ENCODE measurements at places on chromosomes 1 and 21. TPM values are rescaled to one million over a fixed set of nuclear protein-coding genes. Genes with fewer than 3 reads are reported as not detected.

Gene CR1L
- 0.14 TPM for total RNA-seq

Gene NCDN
- 11.9 TPM for total RNA-seq

Gene UBE2U
- not detected for total RNA-seq

Gene HSPB7
- total RNA-seq, result not detected

Gene CD5L
- not detected for total RNA-seq

Gene LBR
- 156 TPM for total RNA-seq

Gene MPL
- not detected for total RNA-seq

Gene EFNA3
- total RNA-seq, result 2.2 TPM

Gene CLCA2
- total RNA-seq, result not detected

Gene IRF6
- total RNA-seq, result 2.4 TPM

Gene EDARADD
- total RNA-seq, result not detected

Gene DISP1
- 1.7 TPM for total RNA-seq

Gene TBCE
- total RNA-seq, result 22.4 TPM

Gene KCNK1
- not detected for total RNA-seq

Gene LCE1A
- total RNA-seq, result not detected

Gene CD101
- 0.17 TPM for total RNA-seq

GRCh38 chr1:70038025-70038424 lies 167.4 kb downstream of the LRRC40 start:
- DNase-seq, result no peak

DNA sequence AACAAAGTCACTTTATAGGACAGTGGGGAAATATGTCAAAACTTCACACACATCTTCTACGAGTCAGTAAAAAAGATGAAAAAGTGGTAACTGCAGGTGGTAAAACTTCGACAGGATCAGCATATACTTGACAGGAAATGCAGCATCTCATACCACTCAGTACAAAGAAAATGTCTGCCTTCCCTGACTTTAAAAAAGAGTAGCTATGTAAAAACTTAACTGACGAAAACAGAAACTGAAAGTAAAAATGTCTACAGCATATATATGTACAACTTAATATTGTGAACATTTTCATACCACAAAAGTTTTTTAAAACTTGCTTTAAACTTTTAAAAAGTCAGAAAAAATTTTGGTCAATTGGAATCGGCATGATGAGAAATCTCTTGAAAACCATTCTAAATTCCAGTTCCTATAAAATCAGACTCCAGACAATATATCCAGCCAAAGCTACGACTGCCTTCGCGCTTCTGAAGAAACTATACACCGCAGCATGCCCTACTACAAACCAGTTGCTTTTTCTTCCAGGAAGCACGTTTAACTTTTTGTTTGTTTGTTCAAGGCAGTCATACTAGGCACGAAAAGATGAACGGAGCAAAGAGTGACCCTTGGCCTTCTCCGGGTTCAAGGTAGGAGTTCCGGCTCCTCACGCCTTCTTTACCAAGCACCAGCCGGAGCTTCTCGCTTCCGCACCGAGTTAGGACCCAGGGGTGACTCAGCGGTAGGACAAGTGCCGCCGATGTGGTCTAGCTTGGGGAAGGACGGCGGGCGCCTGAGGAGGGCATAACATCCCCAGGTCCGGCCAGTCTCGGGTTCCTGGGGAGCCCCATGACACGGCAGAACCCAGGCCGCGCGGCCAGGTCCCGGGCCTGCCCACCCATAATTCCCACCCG lies 612 bp downstream of the PSMA5 start:
- DNase-seq, result peak; percentile 64

- no peak for DNase-seq
Measured at GRCh38 chr1:219201656-219202055, 28.0 kb downstream of the LYPLAL1 start.

DNA sequence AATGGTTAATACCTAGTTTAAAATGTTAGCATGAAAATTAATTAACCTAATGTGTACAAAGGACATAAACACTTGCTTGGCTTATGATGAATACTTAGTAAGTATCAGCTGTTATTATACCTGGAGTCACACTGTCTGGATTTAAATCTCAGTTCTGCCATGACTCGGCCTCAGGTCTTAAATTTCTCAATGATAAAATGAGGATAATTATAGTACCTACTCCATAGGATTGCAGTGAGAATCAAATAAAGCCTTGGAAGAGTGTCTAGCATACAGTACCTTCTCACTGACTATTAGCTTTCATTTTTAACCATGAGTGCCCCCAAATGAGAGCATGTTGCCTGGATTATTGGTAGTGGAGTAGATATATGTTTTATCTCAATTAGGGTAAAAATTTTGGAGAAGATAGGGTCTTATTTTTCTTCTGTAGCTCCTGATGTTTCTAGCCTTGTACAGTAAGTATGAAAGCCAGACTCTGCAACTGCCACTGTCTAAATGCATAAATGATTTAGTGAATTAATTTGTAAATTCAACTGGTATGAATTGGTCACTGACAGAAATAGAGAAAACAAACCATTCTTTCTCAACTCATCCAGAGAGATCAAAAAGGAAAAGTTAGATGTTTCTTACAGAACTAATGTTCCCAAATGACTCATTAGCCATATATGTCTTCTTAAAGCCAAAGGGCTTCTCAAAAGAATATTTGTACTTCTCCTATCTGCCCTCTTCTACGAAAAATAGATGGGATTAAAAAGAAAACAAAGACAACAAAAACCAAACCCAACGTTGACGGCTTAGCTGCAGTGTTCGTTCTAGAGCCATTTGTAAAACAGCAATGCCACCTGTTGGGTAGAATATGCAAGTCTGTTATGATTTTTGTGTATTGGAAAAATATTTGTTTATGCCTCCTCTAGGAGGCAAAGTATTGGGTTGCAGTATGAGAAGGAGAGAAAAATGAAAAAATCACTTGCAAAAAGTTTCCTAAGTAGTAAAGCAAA lies 53.8 kb upstream of the MROH9 start:
- DNase-seq, result peak; percentile 56

DNA sequence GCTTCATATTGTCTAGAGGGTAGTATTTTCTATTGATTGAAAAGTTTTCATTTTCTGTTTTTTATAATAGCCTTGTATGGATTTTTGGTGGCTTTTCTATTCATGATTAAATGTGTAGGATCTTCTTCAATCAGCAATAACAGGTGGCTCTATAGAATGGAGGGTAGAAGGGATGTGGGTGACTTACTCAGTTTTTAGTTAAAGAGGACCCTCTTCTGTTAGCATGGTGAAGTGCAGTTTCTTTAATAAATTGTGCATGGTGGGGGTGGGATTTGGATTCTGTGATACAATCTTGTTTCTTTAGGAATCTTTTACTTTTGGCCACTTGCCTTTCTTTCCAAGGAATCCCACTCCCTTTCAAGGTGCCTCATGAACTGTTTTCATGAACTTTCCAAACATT lies 64.7 kb downstream of the SLC35A3 start:
- DNase-seq, result peak; percentile 67

DNA sequence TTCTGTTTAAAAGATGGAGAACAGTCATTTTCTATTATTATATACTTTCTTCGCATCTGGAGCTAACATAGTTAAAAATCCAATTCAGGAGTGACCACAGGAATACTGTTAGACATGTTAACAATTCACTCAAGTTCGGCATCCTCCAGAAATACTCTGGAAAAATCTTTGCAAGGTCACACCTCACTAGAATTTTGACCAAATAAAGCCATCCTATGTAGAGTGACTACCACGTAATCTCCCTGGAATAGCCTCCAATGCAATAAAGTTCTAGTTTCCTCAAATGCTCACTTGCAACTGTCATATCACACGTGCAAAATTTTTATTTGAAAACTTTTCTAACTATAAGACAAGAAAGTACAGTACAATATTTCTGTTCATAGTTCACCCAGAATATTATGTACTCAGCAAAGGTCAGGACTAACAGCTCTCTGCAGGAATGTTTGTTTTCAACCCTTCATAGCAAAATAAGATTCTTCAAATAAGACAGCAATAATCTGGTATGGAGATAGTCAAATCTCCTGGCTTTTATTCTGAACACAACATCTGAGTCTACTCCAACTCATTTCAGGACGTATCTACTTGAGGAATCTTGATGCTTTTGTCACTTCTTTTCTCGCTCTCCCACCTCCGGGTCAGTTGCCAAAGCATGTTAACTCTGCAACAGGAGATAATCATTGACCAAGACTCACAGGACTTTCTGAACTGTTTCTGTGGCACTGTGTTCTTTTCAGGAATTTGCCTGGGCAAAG lies 82.6 kb downstream of the GDAP2 start:
- DNase-seq, result no peak

DNA sequence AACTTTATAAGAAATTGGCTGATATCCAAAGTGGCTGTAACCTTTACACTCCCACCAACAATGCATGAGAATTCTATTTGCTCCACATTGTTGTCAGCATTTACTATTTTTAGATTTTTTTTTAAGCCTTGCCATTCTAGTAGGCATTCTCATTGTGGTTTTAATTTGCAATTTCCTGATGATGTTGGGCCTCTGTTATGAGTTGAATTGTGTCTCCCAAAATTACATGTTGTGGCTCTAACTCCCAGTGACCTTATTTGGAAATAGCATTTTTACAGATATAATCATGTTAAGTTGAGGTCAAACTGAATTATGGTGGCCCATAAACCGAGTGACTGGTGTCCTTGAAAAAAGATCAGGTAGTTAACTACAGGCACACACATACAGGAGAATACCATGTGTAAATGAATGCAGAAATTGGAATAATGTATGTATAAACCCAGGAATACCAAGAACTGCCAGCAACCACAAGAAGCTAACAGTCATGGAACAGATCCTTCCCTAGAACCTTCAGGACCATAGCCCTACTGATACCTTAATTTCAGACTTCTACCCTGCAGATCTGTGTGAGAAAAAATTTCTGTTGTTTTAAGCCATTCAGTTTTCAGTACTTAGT lies 348.8 kb upstream of the DAB1 start:
- no peak for DNase-seq

DNA sequence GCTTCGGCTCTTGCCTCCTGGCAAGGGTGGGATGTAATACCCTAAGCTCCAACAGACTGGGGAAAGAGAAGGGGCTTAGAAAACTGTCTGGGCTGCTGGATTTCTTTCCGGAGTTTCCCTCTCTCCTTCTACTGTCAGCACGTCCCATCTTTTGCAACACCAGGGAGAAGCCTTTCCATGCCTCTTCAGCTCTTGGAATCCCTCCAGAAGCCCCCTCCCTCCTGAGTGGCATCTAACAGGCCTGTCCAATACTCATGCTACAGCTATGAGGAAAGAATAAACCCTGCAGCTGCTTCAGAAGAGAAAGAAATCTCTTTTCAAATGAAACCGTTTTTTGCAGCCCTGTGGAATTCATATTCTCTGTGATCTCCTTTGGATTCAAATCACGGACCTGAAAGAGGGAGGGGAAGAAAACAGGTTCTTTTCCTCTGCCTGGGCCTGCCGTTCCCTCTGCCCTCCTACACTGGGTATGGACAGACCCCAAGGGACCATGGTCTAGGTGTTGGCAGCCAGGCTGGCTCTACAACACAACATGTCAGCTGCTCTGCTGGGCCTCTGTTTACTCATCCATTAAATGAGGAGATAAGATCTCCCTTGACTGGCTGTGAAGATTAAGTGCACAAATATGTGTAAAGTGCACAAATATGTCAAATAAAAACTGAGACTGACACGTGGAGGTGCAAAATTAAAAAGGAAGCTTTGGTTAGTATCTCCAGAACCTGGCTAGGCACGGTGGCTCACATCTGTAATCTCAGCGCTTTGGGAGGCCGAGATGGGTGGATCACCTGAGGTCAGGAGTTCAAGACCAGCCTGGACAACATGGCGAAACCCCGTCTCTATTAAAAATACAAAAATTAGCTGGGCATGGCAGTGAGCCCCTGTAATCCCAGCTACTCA lies 6.0 kb upstream of the CAPN2 start:
- no peak for DNase-seq

DNA sequence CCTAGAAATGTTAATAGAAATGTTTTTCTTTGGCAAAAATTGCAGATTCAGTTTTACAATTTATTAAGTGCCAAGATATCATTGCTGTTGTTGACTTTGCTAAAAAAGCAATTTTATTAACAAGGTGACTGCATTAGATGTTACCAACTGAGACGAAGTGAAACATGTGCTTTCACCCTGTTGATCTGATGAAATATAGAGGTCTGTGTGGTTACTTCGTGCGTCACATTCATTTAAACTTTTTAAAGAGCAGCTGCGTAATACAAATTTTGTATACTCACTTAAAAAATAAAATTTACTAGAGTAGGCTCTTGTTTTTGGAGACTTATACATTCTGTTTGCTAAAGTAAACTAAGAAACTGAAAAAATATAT lies 465.7 kb downstream of the USP25 start:
- peak; percentile 49 for DNase-seq

DNA sequence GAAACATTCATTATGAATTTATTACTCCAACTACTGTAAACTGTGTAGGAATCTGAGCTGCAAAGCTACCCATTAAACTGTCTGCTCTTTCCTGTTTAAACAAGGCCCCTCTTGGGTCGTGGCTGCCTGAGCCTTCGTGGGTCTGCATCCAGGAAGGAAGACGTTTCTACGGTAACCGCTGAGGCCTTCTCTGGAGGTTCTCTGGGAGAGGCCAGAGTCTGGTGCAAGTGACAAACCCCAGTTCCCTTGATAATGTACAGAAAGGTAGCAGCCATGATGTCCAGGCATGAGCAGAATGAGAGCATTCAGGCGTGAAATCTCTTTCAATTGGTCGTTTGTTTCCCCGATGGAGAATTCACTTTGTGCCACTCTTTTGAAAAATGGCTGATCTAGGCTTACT lies 350.2 kb downstream of the PLPP3 start:
- peak; percentile 5 for DNase-seq

GRCh38 chr1:22365331-22366295 lies 86.0 kb upstream of the ZBTB40 start:
- DNase-seq, result no peak

- no peak for DNase-seq
Measured at GRCh38 chr1:44012404-44012803, 18.9 kb downstream of the SLC6A9 start.

DNA sequence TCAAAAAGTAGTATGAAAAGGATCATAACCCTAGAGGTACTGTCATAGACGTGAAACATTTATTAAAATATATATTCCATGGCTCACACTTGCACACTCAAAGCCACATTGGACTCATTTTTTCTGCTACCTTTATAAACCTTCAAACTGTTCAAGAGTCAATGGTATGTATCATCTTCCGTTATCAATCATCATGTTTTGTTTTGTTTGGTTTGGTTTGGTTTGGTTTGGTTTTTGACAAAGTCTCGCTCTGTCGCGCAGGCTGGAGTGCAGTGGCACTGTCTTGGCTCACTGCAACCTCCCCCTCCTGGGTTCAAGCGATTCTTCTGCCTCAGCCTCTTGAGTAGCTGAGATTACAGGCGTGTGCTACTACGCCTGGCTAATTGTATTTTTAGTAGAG lies 1.8 kb downstream of the IFNAR2 start:
- peak; percentile 11 for DNase-seq

GRCh38 chr1:108053270-108054013 lies 88.5 kb upstream of the VAV3 start:
- peak; percentile 74 for DNase-seq

GRCh38 chr1:23118957-23119792 lies 49.5 kb downstream of the LUZP1 start:
- peak; percentile 30 for DNase-seq

- no peak for DNase-seq
Measured at GRCh38 chr21:45891388-45892155, 90.0 kb upstream of the COL6A1 start.

Data from dermis blood vessel endothelial cell (primary cell).